NCI-H1092 treated with DMSO at 0.1 percent for 48 hours (cell line): ENCODE measurements at places on chromosomes 2 and 18.
A peak's percentile ranks its signal among the peaks of the same experiment; 100 is the strongest.

- no peak for DNase-seq
Observed at GRCh38 chr18:23929362-23929930, 85.1 kb upstream of the TTC39C start.

DNA sequence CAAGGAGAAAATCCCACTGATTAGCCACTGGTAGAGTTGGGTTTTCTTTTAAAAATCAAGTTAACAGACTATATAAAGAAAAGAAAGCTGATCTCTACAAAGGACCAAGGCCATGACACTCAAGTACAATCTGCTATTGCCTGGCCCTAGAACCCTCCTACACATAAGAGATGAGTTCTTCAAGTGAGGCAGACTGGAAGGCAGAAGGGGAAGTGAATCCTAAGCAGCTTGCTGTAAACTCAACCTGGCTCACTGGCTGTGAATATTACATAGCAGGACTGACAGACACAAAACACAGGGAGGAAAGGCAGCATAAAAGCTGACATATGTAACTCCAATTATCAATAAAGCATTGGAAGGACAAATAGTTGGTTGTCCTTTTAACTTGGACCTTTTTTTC, 65.4 kb downstream of the TRIP12 start:
- DNase-seq, result no peak

DNA sequence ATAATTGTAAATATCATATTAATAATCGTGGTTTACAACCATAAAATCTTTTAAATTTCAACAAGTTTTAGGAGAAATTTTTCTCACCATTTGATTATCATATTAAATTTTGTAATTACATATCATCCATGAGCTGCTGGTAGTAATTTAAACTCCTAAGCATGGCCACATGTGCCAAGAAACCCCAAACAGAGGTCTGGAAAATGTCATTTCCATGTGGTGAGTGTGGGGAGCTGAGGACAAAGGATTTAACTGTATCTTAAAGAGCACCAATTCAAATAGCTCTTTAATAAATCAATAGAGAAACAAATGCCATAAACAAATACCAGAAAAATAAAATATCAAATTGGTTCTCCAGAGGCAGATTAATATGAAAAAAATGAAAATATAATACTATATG, 26.3 kb downstream of the PSME4 start:
- no peak for DNase-seq

DNA sequence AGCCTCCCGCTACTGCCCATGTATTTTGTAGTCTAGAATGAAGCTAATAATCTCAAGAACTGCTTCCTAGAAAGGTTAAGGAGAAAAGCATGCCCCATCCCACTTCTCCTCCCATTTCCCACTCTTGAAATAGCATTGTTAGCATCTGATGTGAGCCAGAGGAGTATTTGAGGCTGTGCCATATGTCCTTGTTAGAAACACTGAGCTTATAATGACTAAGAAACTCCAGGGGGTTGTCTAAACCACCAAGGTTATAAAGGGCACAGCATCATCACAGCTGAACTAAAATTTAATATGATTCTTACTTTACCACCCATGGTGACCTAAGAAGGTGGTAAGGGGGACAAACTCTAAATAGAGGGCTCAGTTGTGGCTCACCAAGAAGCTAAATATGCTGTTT, 16.6 kb downstream of the TSPYL6 start:
- no peak for DNase-seq

DNA sequence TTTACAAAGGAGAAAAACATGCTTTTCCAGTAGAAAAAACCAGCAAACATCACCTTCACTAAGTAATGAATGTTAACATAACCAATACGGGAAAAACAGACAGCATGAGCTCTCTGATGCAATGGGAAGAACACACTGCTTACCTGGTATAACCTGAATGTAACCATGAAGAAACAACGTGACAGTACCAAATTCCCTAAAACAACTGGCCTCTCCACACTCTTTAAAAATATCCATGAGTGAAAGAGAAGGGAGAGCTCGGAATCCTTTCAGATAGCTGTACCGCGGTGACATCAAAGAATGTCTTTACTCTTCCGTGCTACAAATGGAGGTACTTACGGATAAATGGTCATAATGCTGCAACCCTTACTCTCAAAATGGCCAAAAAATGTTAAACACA, 32.1 kb downstream of the SAP130 start:
- no peak for DNase-seq

GRCh38 chr2:239249048-239249447, 151.8 kb downstream of the HDAC4 start:
- no peak for DNase-seq

- DNase-seq, result no peak
Observed at GRCh38 chr2:88038263-88039105, 17.1 kb downstream of the KRCC1 start.

GRCh38 chr2:149050188-149050587, 11.7 kb downstream of the LYPD6B start:
- no peak for DNase-seq

GRCh38 chr2:40244675-40245074, 207.2 kb downstream of the SLC8A1 start:
- DNase-seq, result peak; percentile 54

- no peak for DNase-seq
Observed at GRCh38 chr18:30088238-30089015, 954.1 kb downstream of the DSC3 start.
